ENCODE measurements at places on chromosomes 1 and 21.
A peak's percentile ranks its signal among the peaks of the same experiment; 100 is the strongest.

DNA sequence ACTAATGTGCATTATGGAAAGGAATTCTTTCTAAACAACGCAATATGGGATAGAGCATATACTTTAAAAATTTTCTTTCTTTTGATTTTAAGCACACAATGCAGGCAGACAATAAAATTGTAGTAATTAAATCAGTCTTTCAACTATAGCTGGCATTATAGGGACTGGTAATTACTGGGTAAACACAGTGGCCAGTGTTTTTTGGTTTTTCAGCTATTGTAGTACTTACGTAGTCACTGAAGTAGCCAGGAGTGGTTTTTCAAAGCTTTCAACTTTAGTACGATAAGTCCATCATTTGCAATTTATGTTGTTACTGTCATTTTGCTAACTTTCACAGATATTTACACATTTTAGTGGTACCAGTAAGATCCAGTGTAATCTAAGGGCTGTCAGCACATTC, 50.6 kb downstream of the RAB3GAP2 start:
- DNase-seq, result no peak

- DNase-seq, result no peak
Observed at GRCh38 chr1:1833456-1833855, 55.2 kb upstream of the NADK start.

GRCh38 chr1:228983661-228984060, 248.4 kb downstream of the RHOU start:
- DNase-seq, result no peak

DNA sequence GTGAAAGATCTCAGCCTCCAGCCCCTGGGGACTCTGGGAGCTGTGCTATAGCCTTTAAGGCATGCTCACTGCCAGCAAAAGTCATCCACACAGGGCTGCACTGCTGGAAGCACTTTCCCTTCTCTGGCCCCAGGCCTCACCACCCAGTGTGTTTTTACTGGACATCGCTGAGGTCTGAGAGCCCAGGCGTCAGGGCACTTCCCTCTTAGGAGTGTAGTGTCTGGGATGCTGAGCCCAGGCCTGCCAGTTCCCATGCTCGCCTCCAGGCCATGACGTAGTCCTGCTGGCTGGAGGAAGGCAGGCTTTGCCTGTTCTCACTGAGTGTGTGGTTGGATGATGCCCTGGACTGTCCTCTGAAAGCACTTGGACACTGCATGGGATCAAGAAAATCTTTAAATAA, 101.2 kb downstream of the GDAP2 start:
- DNase-seq, result peak; percentile 77

- peak; percentile 37 for DNase-seq
Observed at GRCh38 chr1:151579436-151580225, 32.2 kb upstream of the SNX27 start.

DNA sequence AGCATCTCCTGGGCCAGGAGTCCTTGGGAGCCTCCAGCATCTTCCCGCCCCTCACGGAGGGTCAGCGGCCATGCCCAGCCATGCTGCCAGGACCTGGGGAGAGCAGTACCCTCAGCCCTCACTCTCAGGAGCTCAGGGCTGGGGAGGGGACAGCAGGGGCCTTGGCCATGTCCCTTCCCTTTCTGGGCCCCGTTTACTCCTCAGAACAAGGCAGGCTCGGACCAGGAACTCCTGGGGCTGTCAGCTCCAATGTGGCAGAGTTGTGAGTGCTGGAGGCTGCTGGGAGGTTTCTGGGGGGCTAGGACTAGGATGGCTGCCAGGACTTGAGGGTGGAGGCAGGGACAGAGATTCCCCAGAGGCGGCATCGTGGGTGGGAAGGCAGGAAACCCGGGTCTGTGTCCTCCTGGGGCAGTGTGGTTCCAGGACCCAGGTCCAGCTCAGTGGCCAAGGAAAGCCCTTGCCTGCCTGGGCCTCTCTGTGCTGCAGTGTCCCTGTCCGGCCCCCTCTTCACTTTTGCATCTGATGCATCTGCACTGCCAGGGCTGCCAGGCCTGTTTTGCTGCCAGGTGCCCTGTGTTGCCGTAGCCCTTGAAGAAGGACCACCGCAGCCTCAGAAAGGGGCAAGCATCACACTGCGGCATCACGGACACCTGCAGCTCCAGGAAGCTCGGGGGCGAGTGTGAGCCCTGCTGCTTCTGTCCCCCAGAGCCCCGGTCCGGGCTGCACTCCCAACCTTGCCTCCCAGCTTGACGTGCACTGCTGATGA, 223.9 kb downstream of the CAMTA1 start:
- no peak for DNase-seq

DNA sequence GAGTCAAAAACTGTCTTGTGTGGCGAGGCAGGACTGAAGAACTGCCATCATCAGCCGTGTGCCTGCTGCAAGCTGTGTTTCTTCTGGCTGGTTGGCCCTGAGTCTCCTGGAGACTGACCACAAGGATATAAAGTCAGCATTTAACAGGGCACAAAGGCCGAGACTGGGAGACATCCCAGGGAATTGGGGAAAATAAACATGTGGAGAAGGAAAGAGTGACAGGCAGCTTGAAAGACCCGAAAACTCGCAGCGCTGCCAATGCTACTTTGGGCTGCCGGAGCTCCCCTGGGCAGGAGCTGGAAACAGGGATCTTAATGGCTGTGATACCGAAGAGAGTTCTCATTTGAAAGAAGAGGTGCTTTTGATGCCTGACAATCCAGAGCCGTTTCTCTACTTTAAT, 125.3 kb upstream of the HMGB4 start:
- DNase-seq, result no peak

DNA sequence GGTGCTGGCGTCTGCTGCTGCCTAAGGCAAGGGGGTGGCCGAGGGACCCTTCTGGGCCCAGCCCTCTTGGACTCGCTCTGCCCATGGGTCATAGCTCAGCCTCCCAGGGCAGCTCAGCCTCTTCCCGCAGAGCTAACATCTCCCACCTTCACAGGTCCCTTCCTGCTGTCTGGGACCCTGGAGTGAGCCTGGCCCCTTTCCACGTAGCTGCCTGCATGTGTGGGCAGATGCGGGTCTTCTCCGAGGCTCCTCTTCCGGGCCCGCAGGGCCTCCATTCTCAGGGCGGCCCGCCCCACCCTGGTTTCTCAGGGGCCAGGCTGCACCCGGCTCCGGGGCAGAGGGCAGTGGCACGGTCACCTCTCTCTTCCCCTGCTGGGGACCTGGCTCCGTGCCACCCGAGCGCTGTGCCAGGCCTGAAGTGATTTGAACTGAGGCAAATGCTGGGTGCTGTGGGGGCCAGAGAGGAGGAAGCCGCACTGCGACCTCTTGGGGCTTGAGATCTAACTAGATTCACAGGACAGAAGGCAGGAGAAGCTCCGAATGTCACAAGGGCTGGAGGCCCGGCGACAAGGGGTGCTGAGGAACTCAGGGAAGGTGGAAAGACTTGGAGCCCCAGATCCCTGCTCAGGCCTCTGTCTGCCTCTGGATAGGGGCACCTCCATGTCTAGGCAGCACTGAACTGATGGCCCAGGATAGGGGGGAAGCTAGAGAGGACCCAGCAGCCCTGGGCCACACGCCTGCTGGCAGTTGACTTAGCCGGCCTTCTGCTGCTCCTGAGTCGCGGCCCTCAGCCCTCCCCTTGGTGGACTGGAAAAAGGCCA, 40.7 kb downstream of the COQ8A start:
- DNase-seq, result no peak

DNA sequence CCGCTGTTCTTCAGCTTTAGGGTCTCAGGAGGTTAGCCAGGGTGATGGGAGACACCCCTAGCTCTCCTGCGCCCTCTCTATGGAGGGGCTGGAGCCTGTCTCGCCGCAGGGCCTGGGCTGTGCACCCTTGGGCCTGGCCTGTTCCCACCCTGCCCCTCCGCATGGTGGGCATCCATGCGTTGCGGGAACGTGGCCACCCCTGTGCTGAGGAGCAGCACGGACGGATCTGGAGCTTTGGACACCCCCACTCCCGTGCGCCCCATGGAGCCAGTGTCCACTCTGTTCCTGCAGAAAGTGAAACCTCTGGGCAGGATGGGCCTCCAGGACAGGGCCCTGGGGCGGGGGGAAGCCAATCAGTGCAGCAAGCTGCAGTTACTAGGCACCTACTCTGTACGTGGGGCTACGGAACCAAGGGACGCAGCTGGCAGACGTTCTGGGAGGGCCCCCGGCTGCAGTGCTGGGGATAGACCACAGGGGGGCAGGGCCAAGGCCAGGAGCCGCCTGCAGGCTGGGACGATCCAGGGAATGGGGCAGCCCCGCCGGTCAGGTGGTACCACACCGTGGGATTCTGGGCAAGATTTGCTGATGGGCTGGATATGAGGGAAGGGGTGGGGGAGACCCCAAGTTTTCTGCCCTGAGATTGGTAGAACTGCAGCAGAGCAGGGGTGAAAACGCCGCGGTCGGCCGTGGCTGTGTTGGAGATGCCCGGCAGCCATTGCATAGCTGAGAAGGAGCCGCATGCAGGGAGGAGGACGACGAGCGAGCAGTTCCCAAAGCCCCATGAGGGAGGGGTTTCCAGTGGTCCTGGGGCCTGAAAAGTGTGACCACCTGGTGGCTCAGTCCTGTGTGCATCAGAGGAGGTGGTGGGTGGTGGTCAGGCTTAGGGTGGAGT, 43.3 kb downstream of the TP73 start:
- DNase-seq, result peak; percentile 7

DNA sequence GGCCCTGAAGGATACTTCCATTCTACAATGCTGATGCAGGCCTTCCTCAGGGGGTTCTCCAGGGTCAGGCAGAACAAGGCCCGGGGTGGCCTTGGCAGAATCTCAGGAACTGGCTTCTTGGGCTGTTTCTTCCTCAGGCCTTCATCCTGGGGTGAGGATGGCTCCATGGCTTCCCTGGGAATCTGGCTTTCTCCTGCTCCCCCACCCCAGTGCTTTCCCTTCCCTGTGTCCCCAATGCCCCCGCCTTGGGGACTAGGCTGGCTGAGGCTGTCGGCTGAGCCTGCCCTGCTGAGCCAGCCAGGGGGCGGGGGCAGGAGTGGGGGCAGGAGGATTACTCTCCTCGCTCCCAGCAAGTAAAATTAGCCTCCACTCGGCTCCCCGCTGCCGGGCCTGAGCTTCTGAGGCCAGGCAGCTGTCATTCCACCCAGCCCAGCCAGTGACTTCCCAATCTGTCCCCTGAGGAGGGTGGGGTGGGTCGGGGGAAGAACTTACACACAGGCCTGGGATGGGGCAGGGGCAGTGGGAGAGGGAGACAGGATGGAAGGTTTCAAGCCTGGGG, at the start of gene CACNA1S:
Gene CACNA1S (minus strand): TSS at position 254 of the 559 bp plus-strand sequence. CDS start 87 bp downstream, at position 167.
- DNase-seq, result no peak

GRCh38 chr1:214303141-214303930, 22.4 kb downstream of the SMYD2 start:
- DNase-seq, result no peak

DNA sequence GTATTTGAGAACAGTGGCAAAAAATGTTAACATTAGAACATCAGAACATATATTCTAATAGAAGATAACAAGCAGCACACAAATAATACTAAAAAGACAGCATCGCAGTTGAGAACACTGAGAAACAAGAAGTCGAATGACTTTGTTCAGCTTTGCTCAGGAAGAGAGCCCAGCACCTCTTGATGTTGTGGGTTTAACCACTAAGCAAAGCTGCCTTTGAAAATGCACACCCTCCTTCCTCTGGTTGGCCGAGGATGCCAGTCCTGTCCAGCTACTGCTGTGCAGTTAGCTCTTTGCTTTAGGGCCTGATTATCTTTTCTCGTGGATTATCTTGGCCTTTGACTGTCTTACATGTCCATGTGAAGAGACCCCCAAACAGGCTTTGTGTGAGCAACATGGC, 60.5 kb downstream of the SPATA46 start:
- DNase-seq, result no peak

DNA sequence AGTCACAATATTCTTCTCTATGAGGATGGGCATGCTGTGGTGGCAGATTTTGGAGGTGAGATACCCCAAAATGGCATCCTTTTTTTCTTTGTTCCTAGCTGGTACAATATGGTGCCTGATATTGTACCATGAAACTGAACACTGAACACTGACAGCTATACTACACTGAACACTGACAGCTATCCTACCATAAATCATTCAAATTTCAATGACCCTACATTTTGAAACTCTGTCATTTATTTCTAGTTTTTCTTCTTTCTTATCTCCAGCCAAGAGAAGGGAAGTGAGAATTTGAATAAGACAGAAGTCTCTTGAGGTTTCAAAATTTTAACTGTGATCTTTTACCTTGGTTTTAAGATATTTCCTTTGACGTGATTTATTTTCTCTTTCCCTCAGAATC, 76.3 kb downstream of the LRRC53 start:
- no peak for DNase-seq

- DNase-seq, result no peak
Observed at GRCh38 chr1:50098591-50099021, 10.1 kb upstream of the ELAVL4 start.

- DNase-seq, result no peak
Observed at GRCh38 chr1:12630946-12631530, 12.8 kb upstream of the AADACL4 start.

GRCh38 chr1:108140177-108140576, 60.0 kb downstream of the SLC25A24 start:
- no peak for DNase-seq

DNA sequence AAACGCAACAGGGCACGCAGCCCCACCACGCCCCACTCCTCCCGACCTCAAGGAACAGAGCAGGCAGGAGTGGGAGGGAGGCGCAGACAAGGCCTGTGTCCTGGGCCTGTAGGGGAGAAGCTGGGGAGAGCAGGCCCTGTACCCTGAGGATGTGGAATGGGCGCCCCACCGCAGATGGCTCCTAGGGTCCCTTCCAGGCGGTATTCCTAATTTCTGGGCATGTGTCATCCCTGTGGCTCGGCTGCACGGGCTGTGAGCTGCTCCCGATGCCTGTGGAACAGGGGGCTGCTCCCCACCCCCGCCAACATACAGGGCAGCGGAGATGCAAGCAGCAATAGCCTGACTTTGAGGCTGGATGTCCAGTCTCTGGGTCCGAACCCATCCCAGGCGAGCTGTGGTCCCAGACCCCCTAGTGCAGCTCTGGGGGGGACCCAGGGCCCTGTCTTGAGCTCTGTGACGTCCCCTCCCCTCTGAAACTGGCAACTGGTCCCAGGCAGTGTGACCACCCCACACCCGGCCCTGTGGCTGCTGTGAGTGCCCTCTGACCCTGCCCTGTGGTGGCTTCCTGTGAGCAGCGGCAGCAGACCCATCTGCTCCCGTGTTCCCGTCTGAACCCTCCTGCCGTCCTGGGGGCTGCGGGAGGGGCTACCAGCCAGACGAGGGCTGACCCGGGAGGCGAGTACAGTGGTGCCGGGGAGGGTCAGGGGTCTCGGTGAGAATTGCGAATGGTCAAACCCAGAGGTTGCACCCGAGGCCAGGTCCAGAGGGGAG, 13.9 kb upstream of the COL6A2 start:
- DNase-seq, result no peak

- DNase-seq, result peak; percentile 64
Observed at GRCh38 chr1:59360170-59360569, 63.3 kb downstream of the FGGY start.

All from HFFc6 (cell line).